NCI-H187 treated with DMSO at 0.1 percent for 48 hours (cell line): ENCODE measurements at places on chromosomes 3 and 15.
A peak's percentile ranks its signal among the peaks of the same experiment; 100 is the strongest.

DNA sequence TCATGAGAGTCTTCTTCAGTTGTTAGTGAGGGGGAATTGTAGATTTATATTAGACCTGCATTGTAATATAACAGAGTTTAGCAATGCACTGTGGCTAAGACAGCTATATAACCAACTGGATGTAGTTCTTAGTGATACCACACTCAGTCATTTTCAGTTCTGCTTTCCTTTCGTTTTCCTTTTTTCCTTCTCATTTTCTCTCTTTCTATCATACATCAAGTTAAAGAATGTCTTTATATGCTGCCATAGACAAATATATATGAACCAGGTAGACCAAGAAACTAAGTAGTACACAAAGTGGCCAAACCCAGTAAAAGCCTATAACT, 43.7 kb upstream of the CD47 start:
- DNase-seq, result no peak

DNA sequence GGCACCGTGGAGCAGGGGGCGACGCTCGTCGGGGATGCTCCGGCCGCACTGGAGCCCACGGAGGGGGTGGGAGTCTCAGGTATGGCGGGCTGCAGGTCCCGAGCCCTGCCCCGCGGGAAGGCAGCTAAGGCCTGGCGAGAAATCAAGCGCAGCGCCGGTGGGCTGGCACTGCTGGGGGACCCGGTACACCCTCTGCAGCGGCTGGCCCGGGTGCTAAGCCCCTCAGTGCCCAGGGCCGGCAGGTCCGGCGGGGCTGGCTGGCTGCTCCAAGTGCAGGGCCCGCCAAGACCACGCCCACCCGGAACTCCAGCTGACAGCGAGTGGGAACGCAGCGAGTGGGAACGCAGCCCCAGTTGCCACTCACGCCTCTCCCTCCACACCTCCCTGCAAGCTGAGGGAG, 676.4 kb downstream of the SI start:
- no peak for DNase-seq

DNA sequence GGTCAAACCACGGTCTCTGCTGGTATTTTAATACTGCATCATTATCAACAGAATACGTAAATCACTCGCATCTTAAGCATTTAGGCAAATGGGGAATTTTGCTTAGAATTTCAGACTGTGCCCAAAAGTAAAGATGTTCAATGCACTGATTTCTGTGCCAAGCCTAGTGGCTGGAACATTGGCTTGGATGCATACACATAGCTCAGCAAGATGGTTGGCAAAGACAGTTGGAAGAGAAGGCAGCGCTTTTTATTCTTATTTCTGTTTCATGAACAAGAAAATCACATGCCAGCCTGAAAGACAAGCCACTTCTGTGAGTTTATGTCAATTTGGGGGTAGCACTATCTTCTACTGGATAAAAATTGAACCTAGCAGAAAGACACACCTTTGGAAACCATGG, 15.1 kb downstream of the MECOM start:
- no peak for DNase-seq

DNA sequence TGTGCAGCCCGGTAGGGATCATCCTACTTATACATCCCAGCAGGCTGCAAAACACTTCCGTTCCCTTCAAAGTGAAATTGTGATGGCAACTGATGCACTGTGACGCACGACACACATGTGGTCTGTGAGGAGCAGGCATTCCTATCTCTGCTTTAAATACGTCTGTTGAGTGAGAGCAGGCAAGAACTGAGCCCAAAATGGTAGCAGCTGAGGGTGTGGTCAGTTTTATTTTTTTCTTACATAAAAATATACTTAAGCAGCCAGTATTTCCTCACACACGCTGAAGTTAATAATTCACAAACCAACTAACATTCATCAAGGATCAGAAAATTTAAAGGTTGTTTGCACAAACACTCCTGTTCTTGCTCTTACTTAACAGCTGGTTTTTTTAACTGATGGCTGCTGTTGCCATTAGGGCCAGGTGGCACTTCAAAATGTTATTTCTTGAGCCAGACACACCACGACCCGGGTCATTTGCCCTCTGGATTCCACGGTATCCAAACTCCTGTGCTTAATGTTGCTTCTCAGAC, 23.9 kb downstream of the LRIG1 start:
- no peak for DNase-seq

GRCh38 chr3:37530047-37530697, 331.5 kb upstream of the CTDSPL start:
- DNase-seq, result no peak

GRCh38 chr3:140584549-140584948, 93.3 kb upstream of the TRIM42 start:
- DNase-seq, result no peak

DNA sequence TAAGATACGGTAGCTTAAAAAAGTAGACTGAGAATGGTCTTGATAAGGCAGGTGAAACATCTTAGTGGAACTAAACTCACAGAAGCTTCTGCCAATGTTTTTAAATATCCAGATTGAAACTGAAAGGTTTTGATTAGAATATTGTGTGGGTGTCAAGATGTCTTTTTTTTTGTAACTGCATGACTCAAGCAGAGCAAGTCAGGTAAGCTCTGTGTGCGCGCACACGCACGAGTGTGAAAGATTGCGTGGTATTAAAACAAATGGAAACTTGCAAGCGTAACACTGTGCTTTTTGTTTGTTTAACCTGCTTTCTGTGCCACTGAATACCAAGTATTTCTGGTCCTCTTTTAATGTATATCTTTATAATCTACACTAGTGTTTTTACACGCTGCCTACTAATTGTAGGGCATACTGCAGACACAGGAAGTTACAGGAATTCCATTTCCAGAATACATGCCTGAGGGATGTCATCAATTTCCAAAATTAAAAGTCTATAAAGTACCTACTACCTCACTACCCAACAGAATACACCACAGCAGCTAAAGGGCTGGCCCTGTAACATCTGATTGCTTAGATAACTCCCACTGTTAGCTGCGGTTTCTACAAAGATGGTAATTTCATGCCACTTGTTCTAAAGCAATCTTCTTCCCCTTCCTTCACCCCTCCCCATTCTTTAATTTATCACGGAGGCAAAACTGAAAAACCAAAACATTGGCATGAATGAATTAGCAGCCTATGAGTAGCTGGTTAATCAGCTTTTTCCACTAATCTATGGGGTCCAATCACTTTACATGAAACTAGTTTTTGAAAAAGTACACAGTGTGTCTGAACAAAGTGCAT, 472.8 kb downstream of the SHQ1 start:
- DNase-seq, result no peak

DNA sequence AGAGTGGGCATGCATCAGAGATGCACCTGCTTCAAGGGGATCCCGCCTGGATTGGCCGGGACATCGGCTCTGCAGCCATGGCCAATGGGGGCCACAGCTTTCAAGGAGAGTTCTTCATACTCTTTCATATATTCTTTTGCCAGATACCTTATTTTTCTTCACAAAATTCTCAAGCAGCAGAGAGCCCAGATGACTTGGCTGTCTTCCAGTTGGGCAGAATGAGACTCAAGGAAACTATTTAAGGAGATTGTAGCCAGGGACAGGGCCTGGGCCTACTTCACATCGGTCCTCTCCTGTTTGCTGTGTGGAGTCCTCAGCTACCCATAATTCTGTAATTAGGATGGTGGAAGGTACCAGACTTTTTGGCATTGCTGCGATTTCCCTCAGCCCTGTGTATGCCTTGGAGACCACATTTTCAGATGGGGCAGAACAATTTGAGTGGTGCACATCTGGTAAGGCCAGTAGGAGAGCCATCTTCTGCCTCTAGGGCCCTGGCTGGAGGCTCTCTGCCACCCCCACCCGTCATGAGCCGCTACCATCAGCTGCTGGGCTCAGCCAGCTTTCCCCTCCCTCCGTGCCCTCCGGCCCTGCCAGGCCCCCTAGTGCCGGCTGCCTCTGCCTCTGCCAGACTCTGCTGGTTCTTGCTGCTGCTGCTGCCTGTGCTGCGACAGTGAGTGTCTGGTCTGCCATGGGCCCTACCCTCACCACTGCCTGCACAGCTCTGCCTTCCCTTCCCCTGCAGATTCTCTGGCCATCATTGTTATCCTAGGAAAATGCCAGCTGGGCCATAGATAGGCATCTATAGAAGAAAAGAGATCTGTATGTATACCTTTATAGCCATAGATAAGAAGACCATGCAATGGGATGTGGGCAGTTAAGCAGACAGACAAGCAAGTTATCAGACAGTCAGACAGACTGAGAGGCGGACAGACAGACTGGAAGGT, 6.7 kb downstream of the PLIN1 start:
- no peak for DNase-seq

DNA sequence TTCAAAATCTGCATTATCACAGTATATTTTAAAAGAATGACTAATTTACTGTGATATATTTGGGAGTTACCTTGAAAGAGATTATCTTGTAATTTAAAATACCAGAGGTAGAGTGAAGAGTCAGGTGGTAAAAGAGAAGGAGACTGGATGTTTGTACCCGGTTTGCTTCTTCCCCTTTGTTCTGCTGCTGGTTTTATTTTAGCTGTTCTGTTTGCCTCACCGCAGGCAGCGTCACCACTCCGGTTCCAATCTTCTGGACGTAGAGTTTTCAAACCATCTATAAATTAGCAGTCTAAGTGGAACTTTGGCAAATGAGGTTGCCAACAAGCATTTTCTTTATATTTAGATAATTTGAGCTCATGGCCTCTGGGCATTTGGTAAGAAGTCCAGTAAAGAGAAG, 38.2 kb downstream of the PPARG start:
- DNase-seq, result no peak

GRCh38 chr15:26838742-26839460, 28.0 kb upstream of the GABRA5 start:
- DNase-seq, result no peak

DNA sequence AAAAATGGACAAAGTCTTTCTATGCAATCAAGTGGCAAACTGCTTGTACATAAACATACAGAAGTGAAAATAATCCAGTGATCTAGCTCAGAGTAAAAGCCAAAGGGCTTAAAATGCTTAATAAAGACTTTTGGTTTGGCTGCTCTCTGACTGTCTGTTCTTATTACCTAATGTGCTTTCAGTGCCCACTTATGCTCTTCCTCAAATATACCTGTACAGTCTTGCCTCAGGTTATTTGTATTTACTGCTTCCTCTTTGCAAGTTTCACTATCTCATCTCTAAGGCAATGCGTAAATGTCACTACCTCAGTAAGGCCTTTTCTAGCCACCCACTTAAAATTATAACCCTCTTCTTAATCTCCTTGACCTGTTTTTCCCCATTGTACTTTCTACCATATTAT, 171.8 kb downstream of the EPHA6 start:
- no peak for DNase-seq

DNA sequence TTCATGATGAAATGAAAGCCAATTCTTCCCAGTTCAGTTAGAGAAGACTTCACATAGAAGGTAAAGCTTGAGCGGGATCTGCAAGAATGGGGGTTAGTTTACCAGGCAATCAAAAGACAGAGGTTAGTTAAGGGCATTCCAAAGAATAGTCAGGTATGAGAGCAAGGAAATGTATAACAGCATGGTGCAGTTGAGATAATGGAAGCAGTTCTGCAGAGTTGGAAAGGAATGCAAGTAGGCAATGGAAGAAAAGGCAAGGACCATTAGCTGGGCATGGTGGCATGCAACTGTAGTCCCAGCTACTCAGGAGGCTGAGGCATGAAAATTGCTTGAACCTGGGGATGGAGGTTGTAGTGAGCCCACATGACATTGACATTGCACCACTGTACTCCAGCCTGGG, 55.0 kb downstream of the LSAMP start:
- no peak for DNase-seq

DNA sequence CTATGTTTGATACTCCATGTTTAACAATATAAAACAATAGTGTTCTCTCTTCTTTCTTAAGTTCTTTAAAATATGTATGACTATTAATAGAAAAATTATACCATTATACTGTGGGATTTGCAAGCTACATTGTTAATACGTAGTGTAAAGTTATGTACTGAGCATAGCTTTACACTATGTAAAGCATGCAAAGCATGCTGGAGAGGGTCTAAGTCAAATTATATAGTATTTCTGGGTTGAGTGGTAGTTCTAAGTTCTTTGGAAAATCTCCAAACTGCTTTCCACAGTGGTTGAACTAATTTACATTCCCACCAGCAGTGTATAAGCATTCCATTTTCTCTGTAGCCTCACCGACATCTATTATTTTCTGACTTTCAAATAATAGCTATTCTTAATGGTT, 253.0 kb downstream of the RAP2B start:
- DNase-seq, result no peak

DNA sequence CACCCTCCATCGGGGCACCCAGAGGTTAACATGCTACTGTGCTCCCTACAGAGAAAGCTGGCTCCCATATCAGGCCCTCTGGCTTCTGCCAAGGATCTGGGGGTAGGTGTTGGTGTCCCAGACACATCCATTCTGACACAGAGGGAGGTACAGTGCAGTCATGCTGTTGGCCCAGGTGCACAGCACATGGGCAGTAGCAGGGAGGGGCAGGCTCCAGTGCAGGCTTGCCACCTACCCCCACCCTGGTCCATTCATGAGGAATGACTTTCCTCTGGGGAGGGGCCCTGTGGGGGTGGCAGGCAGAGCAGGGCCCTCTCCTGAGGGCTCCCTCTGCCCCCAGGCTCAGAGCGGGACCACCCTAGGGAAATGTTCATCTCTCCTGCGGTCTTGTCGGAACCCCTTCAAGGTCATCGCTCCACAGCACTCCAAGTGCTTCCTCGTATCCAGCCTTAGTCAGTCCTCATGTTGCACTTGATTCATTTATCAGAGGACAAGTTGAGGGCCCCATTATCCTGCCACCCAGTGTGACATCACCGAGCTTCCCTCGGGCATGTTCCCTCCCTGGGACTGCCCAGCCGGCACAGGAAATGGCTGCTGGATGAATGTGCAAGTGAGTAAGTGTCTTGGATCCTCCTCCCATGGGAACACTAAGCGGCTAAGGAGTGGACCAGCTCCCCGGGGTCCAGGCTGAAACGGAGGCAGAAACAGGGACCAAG, 10.0 kb downstream of the DUSP7 start:
- no peak for DNase-seq

GRCh38 chr15:80437334-80437891, 33.2 kb downstream of the ARNT2 start:
- no peak for DNase-seq

GRCh38 chr15:39643727-39644126, 62.8 kb downstream of the THBS1 start:
- no peak for DNase-seq

GRCh38 chr3:142117056-142117851, 32.1 kb downstream of the TFDP2 start:
- DNase-seq, result peak; percentile 45

GRCh38 chr15:70875001-70875782, 17.0 kb downstream of the THAP10 start:
- DNase-seq, result no peak

DNA sequence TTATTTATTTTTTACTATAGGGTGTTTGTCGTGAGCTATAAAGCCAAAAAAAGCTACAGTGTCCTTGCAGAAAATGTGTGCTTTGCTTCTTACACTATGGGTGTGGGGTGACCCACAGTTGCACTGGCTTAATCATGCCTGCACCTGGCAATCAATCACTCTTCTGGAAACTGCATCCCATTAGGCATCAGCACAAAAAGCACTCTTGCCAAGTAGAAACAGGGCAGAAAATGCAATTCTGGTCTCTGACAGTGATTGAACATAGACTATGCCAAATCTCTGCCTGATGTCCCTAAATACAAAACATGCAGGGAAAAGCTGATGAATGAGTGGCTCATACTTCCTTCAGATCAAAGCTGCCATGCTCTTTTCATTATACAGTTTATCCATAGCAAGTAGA, 30.4 kb upstream of the PLAAT1 start:
- no peak for DNase-seq

- no peak for DNase-seq
Measured at GRCh38 chr3:157248590-157249422, 88.9 kb upstream of the CCNL1 start.
